ENCODE measurements at places on chromosomes 3 and 15.
A peak's percentile ranks its signal among the peaks of the same experiment; 100 is the strongest.

DNA sequence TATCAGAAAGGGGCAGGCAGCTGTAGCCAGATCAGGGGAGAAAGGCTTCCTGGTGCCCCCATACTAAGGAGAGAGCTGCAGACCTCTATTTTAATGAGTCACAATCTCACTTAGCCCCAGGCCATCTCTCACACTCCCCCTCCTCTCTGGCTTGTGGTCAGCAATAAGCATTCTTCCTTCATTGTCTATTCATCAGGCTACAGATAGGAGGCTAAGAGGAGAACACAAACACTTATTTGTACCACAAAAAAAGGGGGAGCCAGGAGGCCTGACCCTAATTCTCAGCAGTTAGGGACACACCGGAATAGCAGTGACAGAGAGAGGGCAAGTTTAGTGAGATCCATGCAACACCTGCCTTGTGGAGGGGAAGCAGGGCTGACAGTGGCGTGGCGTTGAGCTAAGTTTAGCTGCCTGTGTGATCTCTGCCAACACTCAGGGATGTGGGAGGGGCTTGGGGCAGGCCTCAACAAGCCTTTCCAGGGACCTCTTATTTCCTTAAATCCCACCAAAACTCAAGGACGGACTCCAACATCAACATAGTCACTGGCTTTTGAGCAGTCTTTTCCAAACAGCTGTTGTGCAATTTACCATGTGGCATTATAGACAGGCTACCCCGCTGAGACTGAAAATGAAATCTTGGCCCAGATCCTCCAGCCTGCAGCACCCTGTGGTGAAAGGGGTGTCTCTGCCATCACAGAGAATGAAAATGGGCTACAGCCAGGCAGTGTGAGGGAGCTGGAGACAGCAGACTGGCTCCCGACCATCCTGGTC is 191.9 kb upstream of the TSC22D2 start:
- peak; percentile 68 for DNase-seq

DNA sequence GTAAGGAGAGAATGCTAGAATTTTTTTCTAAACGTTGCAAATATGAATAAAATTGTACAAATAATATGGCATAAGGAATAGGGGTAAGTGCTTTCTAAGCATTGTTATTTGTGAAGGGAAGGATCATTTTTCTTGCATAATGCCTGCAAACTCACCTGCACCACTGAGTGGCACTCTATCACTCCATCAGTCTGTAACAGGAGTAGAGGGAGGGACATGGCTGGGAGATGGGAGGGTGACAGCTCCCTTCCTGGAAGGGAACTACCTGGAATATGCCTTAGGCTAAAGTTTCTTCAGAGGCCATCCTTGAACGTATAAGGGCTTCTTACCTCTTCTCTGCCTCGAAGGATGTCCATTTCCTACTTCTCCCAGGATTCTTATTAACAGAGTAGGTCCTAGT is 3.0 kb downstream of the NAALADL2 start:
- peak; percentile 29 for DNase-seq

- DNase-seq, result no peak
Observed at GRCh38 chr3:2512881-2513280, 414.2 kb downstream of the CNTN4 start.

- peak; percentile 12 for DNase-seq
Observed at GRCh38 chr3:122893754-122894668, 99.1 kb downstream of the SLC49A4 start.

GRCh38 chr15:69523010-69524001 is 70.7 kb downstream of the RPLP1 start:
- DNase-seq, result peak; percentile 73

DNA sequence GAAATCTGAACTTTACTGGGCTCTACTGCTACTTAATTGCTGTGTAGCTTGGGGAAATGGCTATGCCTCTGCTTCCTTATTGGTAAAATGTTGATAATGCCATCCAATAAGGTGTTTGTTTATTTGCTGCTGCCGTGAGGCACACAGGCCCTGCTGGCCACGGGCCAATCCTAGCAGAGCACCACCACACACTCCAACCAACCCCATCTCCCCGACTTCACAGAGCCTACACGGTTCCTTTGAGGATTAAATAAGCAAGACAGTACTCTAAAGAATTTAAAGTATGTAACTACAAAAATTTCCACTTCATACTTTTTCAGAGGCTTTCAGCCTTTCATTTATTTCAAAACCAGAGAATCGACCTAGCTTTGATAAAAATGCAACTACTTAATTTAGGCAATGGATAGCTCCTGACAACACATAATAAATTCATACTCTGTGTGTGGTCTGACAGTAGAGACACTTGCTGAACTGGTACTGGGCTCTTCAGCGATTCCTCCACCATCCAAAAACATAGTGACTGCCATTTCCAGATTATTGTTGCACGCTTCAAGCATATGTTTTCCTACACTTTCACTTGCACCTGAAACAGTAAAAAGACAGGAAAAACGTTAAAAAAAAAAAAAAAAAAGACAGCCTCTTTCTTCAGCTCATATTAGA is 25.3 kb downstream of the UBXN7 start:
- DNase-seq, result no peak

- no peak for DNase-seq
Observed at GRCh38 chr3:51673181-51673801, 2.2 kb downstream of the TEX264 start.

- no peak for DNase-seq
Observed at GRCh38 chr15:79943820-79944219, 27.2 kb downstream of the BCL2A1 start.

DNA sequence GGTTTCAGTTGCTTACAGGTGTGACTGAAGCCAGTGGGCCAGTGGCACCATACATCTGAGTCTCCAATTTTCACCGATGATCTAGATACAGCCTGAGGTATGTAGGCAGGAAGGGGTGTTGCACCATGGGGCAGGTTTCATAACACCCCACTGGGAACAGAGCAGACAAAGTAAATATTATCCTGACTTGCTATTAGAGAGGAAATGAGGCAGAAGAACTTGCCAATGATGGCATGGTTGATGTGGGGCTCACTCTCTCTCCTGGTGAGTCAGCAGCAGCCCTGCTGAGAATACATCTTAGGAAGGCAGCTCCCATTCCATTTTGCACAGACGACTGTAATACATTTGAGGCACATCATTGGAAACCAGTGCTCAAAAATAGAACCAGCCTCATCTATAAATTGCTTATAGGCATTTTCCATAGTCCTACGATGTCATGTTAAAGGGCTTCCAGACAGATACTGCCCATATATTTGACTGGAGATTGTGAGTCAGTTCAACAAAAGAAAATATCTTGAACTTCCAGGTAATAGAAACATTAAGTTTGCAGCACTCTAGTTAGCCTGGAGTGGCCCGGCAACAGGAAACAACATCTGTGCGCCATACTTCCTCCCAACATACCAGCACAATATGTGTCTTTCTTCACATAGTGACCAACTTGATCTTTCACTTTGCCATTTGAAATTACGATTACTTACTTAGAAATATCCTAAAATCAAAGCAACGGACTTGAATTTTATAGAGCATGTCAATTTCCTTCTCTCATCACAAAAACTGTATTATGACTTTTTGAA is 175.5 kb downstream of the NECTIN3 start:
- peak; percentile 80 for DNase-seq

- DNase-seq, result no peak
Observed at GRCh38 chr3:64677961-64678716, 9.7 kb downstream of the ADAMTS9 start.

GRCh38 chr3:66508461-66508860 is 7.6 kb upstream of the LRIG1 start:
- DNase-seq, result no peak

DNA sequence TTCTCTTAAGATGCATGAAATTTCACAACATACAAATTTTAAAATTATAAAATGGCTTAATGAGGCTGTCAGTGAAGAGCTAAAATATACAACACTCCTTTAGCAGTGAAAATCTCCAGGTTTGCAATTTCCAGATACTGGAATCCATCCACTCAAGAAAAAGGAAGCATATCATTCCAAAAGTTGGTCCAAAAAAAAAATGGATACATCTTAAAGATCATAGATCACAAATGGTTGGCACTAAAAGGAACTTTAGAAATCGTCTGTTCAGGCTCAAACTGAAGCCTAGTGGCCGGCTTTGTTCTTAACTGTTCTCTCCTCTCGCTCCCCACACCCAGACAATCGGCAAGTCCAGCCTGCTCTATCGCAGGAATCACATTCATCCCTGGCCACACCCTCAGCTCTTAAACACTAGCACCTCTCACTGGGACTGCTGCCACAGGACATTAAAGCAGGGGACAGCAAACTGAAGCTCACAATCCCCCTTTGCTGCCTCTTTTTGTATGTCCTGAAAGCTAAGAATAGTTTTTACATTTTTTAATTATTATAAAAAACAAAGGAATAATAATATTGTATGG is 130.3 kb upstream of the CDIN1 start:
- DNase-seq, result peak; percentile 14

DNA sequence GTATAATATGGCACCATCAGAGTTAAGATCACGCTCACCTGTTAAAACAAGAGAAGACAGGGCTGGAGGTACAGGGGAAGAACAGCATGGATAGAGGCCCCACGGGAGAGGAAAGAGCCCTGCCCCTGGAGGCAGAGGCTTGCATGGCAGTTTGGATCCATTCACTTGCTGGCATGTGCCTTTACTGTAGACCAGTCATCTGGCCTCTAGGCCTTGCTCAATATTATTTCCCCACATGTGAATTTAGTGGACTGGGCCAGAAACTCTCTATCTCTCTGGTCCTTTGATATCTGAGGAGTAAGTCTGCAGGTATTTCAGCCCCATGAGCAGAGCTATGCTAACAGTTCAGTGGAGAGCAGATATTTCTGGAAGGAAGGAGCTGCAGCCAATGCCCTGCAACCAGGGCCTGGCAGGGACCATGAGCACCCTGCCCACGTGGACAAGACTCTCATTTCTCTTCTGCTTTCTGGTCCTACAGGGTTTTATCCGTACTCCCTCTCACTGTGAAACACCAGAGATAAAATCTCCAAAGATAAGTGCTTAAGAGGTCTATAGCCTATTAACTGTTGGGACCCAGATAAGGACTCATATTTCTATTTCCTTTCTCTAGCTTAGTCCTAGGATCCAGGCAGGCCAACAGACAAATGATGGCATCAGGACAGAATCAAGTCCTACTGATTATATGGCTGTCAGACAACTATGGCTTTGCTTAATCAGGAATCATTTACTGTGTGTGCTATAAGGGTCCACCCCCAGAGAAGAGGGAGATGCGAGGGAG is 65.0 kb downstream of the CLDN11 start:
- DNase-seq, result no peak

- DNase-seq, result no peak
Observed at GRCh38 chr15:43121863-43122262, 11.5 kb upstream of the TMEM62 start.

GRCh38 chr3:179603321-179603720 is 1.1 kb downstream of the MRPL47 start:
- DNase-seq, result no peak

GRCh38 chr3:126954141-126954842 is 28.6 kb upstream of the PLXNA1 start:
- DNase-seq, result peak; percentile 41

GRCh38 chr3:56960234-56960917 is 100.1 kb upstream of the SPATA12 start:
- no peak for DNase-seq

GRCh38 chr3:150158943-150159625 is 188.4 kb upstream of the PFN2 start:
- no peak for DNase-seq

GRCh38 chr15:34709866-34710265 is 44.9 kb downstream of the GJD2 start:
- DNase-seq, result peak; percentile 22

GRCh38 chr15:31098491-31098917 is 3.0 kb downstream of the TRPM1 start:
- no peak for DNase-seq

GRCh38 chr15:81642451-81642990 is 268.5 kb upstream of the TMC3 start:
- peak; percentile 9 for DNase-seq

DNA sequence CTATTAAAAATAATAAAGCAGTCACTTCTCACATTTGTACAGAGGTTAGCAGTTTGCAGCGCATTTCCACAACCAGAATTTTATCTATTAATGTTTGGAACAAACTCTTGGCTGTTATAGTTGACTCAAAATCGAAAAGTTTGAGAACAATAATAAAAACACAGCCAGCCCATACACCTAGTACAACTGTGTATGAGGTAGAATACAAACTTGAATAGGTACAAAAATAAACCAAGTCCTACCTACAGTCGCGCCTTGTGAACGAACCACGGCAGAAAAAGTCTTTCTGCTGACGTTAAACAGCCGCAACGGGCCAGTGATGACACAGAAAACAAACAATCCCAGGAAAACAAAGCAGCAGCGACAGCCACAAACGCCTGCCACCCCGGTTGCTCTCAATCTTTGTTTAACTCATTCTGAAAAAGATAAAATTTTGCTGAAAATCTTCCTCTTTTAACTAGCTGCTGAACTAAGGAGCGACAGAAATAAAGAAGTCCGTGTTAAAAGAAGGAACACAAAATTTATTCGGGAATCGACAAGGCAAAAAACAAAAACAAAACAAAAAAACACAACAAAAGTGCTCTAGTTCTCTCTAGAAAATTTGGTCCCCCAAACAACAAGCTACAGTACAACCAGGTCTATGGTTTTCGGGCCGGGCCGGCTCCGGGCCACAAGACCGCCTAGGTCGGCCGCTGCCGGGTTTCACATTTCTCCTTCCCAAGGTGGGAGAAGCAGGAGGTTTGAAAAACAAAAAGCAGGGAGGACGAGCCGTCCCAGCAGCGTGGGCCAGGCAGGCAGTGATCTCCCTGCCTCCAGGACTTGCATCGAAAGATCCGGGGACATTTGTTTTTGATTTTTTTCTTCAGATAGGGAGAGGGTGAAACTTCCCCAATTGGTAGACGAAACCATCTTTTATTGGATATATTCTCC is 2.9 kb downstream of the FOXL2 start:
- no peak for DNase-seq

- DNase-seq, result no peak
Observed at GRCh38 chr3:150259526-150260397, 148.3 kb upstream of the TSC22D2 start.

DNA sequence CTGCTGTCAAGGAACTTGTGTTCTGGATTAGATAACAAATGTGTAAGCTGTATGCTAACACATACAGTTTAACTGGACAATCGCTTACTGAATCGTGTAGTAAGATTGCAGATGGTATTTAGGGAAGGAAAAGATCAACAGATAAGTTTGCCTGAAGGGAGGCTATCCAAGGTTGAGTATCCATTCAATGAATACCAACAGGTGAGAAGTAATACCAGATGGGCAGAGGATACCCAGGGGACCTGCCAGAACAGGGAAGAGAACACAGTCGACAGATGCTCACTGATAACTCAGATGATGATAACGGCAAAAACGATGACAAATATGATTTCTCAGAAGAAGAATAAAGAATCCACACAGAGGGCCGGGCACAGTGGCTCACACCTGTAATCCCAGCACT is 3.2 kb upstream of the UACA start:
- no peak for DNase-seq

DNA sequence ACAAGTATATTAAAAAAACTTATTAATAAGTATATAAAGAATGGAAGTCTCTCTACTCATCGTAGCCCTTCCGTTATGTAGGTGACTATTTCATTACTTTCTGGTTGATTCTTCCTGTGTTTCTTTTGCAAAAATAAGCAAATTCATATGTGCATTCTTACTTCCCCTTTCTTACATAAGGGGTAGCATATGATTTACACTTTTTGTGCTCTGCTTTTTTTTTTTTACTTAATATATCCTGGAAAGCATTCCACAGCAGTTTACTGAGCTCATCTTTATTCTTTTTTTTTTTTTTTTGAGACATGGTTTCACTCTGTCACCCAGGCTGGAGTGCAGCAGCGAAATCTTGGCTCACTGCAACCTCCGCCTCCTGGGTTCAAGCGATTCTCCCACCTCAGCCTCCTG is 12.9 kb downstream of the SCAMP5 start:
- no peak for DNase-seq

- no peak for DNase-seq
Observed at GRCh38 chr3:138222131-138222941, 35.2 kb downstream of the ARMC8 start.
